ENCODE measurements at places on chromosomes 13 and 19. TPM values are rescaled to one million over a fixed set of nuclear protein-coding genes. Genes with fewer than 3 reads are reported as not detected.

DNA sequence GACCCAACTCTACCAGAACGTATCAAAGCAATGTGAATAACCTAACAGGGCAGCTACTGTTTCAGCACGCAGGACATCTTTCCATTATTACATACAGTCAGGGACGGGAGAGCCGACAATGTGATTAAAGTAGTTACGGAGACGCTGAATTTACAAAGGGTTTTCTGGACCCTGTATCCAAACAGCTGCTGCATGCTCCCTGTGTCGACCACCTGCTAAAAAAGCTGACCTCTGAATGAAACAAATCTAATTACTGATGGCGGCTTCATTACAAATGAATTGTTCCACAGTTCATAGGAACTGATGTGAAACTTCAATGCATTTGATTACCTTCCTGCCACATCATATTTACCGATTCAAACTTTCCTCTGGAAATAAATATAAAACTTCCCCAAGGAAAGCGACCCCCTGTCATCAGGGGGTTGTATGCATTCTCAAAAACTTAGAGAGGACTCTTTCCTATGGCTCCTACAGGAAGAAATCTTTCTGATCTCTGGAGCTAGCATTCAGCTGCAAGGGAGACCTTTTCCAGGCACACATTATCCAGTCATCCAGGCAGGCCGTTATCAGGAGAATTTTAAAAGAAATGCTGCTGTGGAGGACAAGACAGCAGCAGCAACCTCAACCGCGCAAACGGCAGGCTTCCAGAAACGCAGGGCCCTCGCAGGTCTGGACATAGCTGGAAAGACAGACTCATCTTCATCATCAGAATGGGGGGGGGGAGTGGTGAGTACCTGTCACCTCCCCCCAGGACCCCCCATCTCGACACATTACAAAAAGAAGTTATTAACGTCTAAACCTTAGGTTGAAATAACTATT is 3.1 kb downstream of the EFNB2 start:
- H3K27me3 ChIP-seq = no peaks in the 10 kb centered on the region
- peaks cover 58% of the 10 kb centered on the region for H3K4me1 ChIP-seq
- H3K4me3 ChIP-seq = peak overlapping the region; percentile 90
- no peaks in the 10 kb centered on the region for H3K36me3 ChIP-seq
- peak overlapping the region; percentile 96 for H3K27ac ChIP-seq
- DNase-seq = no peak

ZNF724 gene
- total RNA-seq = 22.1 TPM

MAST1 gene
- total RNA-seq = 5.3 TPM

GRCh38 chr13:112898621-112899280 is 70.3 kb upstream of the MCF2L start:
- no peak overlapping the region for H3K4me3 ChIP-seq
- no peaks in the 10 kb centered on the region for H3K27me3 ChIP-seq
- H3K27ac ChIP-seq = no peak overlapping the region
- peaks cover 7% of the 10 kb centered on the region for H3K4me1 ChIP-seq

DNA sequence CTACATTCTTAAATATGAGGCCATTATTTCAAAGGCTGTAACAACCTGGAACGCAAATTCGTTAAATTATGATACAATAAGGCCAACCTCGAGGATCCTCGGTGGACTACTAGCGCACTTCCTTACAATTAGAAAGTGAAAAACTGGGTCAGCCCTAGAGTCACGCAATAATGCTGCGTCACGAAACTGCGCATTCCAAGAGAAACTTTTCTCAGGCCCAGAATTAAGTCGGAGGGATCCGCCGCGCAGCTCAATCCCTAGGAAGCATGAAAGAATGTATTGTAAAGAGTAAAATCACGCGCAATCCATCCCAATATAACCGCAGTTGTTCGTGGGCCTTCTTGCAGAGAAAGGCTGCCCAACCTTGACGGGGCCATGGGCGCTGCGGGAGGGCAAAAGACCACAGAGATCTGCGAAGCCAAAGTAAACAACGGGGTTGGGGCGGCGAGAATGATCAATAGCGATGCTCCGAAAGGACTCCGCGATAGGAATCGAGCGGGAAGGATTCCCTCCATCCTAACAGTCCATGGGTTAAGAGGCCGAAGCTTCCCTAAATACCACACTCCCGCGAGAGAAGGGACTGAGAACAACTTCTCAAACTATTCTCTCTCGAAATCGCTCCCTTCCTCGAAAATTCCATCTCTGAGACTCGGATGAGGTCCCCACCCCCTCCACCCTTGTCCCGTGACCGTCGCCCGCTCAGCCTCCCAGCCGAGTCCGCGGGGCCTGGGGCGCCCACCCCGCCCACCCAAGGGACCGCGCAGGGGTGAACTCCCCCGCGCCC is 564 bp downstream of the SPART start:
- H3K4me1 ChIP-seq = peaks cover 20% of the 10 kb centered on the region
- H3K36me3 ChIP-seq = no peaks in the 10 kb centered on the region
- H3K27ac ChIP-seq = peak overlapping the region; percentile 99
- H3K4me3 ChIP-seq = peak overlapping the region; percentile 93

VSTM2B gene
- not detected for total RNA-seq

GRCh38 chr19:37078717-37079032 is 442 bp downstream of the ZNF420 start:
- H3K27ac ChIP-seq = peak overlapping the region; percentile 97
- H3K27me3 ChIP-seq = no peaks in the 10 kb centered on the region
- peaks cover 22% of the 10 kb centered on the region for H3K4me1 ChIP-seq
- H3K4me3 ChIP-seq = peak overlapping the region; percentile 97

DNA sequence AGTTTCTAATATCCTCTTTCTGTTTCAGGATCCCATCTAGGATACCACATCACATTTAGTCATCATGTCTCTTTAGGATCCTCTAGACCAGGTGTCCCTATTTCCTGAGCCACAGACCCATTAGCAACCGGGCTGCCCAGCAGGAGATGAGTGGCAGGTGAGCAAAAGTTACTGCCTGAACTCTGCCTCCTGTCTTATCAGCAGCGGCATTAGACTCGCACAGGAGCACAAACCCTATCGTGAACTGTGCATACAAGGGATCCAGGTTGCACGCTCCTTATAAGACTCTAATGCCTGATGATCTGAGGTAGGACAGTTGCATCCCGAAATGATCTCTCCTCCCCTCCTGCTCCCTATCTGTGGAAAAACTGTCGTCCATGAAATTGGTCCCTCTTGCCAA is 7.8 kb upstream of the CEBPG start:
- no peaks in the 10 kb centered on the region for H3K36me3 ChIP-seq
- peaks cover 6% of the 10 kb centered on the region for H3K4me1 ChIP-seq
- H3K4me3 ChIP-seq = no peak overlapping the region
- no peak overlapping the region for H3K27ac ChIP-seq
- no peak for DNase-seq
- peaks cover 11% of the 10 kb centered on the region for H3K27me3 ChIP-seq

DNA sequence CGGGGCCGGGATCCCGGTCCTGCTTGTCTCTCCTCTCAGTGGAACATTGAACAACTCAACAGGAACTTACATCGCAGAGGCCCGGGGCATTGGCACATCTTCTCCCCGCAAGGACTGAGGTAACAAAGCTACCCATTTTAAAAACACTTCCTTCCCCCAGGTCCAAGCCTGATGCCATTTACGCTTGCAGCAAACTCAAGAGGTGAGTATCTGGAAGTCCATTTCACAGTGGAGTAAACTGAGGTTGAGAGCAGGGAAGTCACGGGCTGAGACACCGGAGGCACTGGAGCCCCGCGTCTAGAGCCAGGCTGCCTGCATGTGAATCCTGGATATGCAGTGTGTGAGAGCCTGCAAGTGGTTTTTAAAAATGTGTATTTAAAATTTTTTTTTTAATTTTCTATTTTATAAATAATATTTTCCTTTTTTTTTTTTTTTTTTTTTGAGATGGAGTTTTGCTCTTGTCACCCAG is 492 bp upstream of the PGLYRP1 start:
- H3K4me1 ChIP-seq = no peaks in the 10 kb centered on the region
- DNase-seq = no peak
- H3K36me3 ChIP-seq = peaks cover 8% of the 10 kb centered on the region
- H3K27ac ChIP-seq = no peak overlapping the region
- no peak overlapping the region for H3K4me3 ChIP-seq
- H3K27me3 ChIP-seq = no peaks in the 10 kb centered on the region

DNA sequence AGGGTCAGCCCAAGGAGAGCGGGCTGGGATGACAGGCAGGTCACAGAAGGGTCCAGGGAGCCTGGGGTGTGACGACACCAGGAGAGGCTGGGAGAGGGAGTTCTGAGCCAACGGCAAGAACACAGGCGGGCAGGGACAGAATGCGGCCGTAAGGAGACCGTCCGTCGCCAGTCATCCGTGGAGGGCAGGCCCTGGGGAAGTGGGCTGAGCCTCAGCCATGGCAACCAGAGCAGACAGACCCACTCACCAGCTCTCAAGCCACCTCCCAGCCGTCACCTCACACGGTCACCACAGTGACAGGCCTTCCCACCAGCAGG is 3.7 kb upstream of the TMEM86B start:
- H3K4me1 ChIP-seq = peaks cover 14% of the 10 kb centered on the region
- DNase-seq = no peak
- no peaks in the 10 kb centered on the region for H3K27me3 ChIP-seq
- no peak overlapping the region for H3K27ac ChIP-seq

DNA sequence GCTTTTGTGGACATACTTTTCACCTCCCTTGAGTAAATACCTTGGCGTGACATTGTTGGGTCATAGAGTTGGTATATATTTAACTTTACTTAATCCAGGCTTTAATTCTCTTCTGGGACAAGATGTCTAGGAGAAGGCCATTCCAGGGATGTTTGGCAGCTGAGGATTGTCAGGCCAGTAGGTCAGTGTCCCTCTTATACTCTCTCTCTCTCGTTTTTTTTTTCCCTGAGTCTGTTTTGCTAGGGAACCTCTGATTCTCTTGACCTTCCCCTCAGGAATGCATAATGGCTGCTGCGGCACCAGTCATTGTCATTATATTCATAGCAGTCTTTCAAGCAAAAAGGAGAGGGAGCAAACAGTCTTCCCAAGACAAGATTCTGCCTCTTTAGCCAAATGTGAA is 48.8 kb downstream of the BICRA start:
- H3K4me3 ChIP-seq = no peak overlapping the region
- H3K27ac ChIP-seq = peak overlapping the region; percentile 25
- H3K36me3 ChIP-seq = peaks cover 19% of the 10 kb centered on the region
- H3K4me1 ChIP-seq = peaks cover 14% of the 10 kb centered on the region

NUMBL gene
- total RNA-seq = 20.9 TPM

MEDAG gene
- total RNA-seq = not detected

GRCh38 chr13:62643799-62644524 is 1228.3 kb upstream of the PCDH20 start:
- peaks cover 3% of the 10 kb centered on the region for H3K4me1 ChIP-seq
- no peak for DNase-seq
- no peak overlapping the region for H3K27ac ChIP-seq
- H3K36me3 ChIP-seq = peaks cover 3% of the 10 kb centered on the region
- H3K4me3 ChIP-seq = no peak overlapping the region

- H3K27ac ChIP-seq = peak overlapping the region; percentile 78
- H3K27me3 ChIP-seq = no peaks in the 10 kb centered on the region
- DNase-seq = no peak
- H3K4me1 ChIP-seq = peaks cover 12% of the 10 kb centered on the region
- peak overlapping the region; percentile 50 for H3K4me3 ChIP-seq
Observed at GRCh38 chr13:80070024-80070703, 270.8 kb downstream of the SPRY2 start.

- peaks cover 6% of the 10 kb centered on the region for H3K27me3 ChIP-seq
- DNase-seq = no peak
- peaks cover 12% of the 10 kb centered on the region for H3K4me1 ChIP-seq
- no peak overlapping the region for H3K27ac ChIP-seq
- H3K4me3 ChIP-seq = no peak overlapping the region
Observed at GRCh38 chr13:69737129-69737935, 370.3 kb upstream of the ATXN8OS start.

DNA sequence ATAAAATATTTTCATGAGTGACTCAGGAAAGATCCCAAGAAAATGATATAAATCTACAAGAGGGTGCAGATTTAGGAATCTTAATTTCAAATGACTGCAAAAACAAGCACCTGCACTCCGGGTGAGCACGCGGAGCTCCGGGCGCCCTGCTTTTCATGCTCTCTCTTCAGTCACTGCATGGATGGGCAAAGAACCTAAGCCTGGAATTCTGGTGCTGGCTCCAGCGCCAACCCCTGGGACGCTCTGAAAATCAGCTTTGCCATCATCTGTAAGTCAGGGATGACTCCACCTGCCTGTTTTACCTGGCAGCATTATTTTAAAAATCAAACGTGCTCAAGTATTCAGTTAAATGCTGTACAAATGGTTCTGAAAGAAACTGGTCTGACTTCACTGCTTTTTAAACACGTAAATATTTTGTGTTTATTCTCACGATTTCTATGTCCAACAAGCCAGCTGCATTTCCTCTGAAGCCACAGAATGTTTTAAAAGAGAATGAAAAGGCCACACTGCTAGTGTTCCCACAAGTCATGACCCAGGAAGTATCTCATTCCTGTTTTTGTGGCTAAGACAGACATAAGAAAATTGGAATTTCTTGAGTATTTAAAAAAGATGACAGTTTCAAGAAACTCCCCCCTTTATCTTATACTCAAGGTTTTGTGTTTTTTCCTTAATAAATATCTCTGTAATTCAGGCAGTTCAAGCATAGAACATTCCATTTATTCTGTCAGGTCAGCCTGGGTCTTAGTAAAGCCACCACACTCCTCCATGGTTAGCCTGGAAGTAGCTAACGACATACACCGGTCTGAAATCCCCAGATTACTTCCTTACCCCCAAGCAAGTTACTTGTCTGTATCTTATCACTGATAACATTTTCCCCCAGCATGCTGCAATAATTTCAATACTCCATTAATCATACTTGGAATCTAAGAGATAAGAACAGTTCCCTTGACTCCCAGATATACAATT is 81.1 kb downstream of the COL4A1 start:
- no peak overlapping the region for H3K27ac ChIP-seq
- peaks cover 15% of the 10 kb centered on the region for H3K27me3 ChIP-seq
- no peaks in the 10 kb centered on the region for H3K36me3 ChIP-seq
- H3K4me3 ChIP-seq = no peak overlapping the region

- no peak overlapping the region for H3K27ac ChIP-seq
- peaks cover 9% of the 10 kb centered on the region for H3K36me3 ChIP-seq
- no peak for DNase-seq
- H3K27me3 ChIP-seq = no peaks in the 10 kb centered on the region
- H3K4me3 ChIP-seq = no peak overlapping the region
Observed at GRCh38 chr19:10374931-10375330, 5.4 kb downstream of the TYK2 start.

DNA sequence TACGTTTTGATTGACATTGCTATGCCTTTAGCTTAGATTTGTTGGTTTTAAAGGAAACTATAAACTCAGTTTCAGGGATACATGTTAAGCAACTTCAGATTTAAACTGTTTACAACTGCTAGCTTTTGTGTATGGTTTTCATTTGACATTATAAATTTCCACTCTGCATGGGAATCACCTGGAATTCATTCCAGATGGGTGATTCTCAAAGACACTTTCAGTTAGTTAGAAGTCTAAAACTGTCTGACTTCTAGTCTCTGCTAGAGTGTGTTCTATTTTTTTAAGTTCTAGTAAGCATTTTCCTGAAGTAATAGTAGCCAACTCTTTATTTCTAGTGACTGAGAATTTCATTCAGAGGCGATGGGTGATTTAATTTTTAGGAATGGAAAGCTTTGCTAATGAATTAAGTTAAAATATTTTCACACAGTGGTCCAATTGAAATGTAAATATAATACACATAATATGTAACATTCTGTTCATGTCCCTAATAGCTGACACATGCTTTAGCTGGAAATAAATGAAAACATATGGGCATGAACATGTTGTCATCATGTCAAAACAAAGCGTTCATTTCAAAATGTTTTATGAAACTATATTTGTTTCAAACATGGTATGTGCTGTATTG is 58.3 kb upstream of the CSNK1A1L start:
- no peak for DNase-seq
- peaks cover 1% of the 10 kb centered on the region for H3K36me3 ChIP-seq
- peaks cover 1% of the 10 kb centered on the region for H3K4me1 ChIP-seq
